ENCODE measurements at places on chromosomes 4 and X.

GRCh38 chr4:106315476-106315967 is 487 bp downstream of the TBCK start:
- DNase-seq = peak; percentile 89

DNA sequence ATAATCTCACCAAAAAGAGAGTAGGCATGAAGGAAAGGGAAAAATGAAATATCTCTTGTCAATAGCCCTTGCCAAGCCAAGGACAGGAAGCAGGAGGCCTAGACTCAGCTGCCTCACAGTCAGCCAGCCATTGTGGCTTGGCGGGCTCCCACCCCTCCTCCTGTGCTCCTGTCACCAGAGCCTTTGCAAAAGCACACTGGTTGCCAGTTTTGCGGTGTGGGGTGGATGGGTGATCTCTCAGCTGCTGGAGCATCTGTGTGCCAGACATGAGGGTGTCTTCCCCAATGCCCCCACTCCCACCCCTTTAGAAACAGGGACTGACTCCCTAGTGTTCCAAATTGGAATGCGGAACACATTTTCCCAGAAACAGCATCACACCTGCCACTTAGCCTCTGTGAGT is 26.1 kb downstream of the ARHGEF6 start:
- no peak for DNase-seq

DNA sequence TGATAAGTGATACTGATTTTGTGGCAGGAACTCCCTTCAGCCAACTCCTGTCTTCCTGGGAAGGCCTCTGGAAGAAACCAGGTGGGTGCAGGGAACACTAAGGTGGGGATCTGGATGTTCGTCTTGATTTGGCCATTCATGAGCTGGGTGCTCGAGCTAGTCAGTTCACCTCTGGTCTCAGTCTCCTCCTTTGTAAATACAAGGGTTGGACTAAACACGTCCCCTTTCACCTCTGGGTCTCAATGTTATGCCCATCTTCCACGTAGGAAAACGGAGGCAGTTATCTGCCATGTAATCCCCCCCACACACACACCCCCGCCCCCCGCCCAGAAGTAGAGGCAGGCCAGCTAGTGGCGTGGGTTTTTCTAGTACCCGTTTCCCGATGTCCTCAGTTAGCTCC is 4.1 kb upstream of the RS1 start:
- no peak for DNase-seq

GRCh38 chr4:39446842-39447573 is 11.7 kb downstream of the RPL9 start:
- DNase-seq = no peak

- DNase-seq = peak; percentile 30
These were observed 128.8 kb downstream of the COMMD8 start for GRCh38 chr4:47334652-47335051.

GRCh38 chrX:109270580-109271484 is 211.1 kb downstream of the GUCY2F start:
- peak; percentile 7 for DNase-seq

DNA sequence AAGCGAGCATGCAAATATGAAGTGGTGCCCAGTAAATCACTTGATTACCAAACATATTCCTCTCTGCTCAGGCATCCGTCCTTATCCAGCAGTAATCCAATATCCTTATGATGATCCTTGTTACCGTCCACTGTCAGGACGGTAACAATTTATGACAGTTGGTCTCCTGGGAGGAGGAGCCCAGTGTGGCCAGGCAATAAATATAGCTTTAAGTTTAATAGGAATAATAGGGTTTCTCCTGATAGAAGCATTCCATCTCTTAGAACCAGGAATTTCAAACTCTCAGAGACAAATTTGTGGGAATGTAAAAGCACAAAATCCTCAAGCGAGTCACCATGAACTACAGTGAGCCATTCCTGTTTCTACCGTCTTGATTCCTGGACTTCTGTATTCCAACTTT is 171.2 kb upstream of the IL15 start:
- no peak for DNase-seq

- DNase-seq = no peak
These were observed 121.3 kb upstream of the PJA1 start for GRCh38 chrX:69286565-69286906.

- DNase-seq = no peak
These were observed at the start of gene BEND4 for GRCh38 chr4:42152507-42153504. BEND4 (minus strand) TSS chr4:42152655; CDS start chr4:42152143, 512 bp downstream.

- DNase-seq = no peak
These were observed 272.2 kb downstream of the DHRSX start for GRCh38 chrX:2228536-2228935.

DNA sequence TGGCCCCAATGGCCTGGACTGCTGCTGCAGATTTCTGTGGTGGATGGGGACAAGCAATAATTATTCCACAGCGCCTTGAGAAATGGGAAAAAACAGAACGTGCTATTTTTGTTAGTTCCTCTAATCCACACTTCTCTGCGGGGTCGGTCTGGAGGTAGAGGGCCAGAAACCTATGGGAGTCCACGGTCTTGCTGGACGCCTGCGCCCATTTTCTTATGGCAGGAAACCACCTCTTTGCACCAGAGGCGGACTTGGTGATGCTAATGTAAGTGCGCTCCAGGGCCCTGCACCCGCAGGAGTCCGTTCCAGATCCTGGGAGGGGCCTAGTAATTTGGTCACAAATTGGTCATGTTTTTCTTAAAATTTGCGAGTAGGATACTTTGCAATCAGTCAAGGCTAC is 25.9 kb upstream of the CLDN24 start:
- no peak for DNase-seq

DNA sequence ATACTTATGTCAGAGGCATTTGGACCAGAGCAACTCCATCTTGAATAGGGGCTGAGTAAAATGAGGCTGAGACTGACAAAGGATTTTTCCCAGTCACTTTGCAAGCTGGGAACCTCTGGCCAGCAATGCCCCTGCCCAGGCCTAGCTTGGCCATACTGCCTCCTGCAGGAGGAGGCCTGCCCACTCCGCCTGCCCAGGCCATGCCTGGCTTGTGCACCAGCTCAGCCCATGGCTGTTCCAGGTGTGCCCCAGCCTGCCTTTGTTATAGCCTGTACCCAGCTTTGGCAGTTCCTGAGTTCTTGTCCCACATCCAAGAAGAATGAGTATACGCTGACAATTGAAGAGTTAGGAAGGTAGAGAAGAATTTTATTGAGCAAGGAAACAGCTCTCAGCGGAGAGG is 176.1 kb downstream of the AASDH start:
- no peak for DNase-seq

- DNase-seq = no peak
These were observed 29.6 kb downstream of the MED14 start for GRCh38 chrX:40705658-40706312.

DNA sequence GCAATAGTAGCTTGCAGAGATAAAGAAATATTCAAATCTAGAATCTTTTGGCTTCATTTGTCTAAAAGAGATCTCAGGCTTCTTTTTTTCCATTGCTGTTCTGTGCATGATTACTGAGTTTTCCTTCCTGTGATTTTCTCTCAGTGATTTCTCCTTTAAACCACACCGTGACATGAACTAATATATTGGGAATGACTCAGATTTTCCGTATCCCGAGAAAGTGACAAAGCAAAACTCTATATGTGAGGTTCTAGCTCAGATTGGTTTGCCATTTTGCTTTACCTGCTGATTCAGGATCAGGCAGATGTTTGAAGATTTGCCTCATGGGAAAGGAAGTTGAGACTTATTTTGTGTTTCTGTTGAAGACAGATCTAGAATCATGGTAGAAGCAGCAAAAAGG is 59.4 kb downstream of the MTHFD2L start:
- peak; percentile 52 for DNase-seq

DNA sequence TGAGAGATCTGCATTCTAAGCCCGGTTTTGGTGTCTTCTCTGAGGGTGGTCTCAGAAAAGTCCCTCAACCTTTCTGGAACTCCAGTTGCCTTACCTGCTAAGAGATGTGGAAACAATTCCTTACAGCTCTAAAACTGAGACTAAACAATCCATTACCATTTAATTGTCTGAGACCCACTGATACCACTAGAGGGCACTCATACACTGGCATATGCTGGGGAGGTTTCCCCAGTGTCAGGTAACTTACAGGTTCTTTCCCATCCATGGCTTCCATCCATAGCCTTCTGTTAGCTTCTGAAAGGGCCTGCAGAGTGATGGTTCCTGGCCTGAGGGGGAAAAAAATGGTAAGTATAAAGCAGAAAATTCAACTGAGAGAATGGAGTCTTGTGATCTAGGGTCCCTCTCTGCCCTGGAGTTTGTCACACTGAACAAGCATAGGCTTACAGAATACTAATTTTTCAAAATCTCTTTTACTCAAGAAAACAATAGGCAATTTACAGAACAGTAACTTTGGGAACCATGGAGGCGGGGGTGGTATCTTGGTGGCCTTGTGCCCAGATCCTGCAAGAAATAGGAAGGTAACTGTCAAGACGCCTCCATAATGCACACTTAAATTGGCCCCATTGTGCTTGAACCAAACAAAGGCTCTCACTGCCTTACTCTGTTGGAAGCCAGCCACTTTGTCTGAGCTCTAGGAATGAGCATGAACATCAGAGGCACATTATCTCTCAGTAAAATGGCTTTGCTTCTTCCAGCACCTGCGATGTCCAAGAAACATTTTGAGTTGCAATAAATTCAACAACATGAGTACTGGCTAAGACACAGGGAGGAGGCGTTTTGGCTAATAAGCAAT is 236.1 kb downstream of the OPHN1 start:
- peak; percentile 55 for DNase-seq

DNA sequence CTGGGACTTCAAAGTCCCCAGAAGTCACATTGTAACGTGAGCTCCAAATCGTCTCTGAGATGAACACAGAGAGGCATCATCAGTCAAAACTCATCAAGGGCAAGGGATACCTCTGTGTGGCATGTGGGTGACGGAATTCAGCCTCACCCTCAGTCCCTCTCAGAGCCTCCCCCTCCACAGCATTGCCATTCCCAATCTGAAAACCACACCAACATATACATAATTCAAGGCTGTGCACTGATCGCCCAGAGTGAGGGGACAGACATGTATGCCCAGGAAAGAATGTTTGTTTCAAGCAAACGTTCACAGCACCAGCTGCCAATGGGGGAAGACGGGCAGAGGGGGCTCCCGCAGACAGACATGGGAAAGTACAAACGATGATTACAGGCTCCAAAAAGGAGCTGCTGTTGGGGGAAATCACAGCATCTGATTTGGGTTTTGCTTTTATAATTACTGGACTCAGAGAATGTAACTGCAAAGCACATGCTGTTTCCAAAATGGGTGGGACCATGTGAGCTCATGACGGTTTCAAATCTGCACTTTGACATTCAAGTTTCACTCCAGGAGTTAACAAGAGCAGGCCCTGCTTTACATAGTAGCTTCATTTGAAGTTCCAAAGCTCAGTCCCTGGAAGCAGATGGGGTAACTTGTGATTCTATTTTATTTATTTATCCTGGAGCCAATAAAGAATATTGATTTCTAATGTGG is 88.3 kb downstream of the CLCN4 start:
- no peak for DNase-seq

GRCh38 chr4:8205749-8206611 is 6.9 kb downstream of the SH3TC1 start:
- no peak for DNase-seq

DNA sequence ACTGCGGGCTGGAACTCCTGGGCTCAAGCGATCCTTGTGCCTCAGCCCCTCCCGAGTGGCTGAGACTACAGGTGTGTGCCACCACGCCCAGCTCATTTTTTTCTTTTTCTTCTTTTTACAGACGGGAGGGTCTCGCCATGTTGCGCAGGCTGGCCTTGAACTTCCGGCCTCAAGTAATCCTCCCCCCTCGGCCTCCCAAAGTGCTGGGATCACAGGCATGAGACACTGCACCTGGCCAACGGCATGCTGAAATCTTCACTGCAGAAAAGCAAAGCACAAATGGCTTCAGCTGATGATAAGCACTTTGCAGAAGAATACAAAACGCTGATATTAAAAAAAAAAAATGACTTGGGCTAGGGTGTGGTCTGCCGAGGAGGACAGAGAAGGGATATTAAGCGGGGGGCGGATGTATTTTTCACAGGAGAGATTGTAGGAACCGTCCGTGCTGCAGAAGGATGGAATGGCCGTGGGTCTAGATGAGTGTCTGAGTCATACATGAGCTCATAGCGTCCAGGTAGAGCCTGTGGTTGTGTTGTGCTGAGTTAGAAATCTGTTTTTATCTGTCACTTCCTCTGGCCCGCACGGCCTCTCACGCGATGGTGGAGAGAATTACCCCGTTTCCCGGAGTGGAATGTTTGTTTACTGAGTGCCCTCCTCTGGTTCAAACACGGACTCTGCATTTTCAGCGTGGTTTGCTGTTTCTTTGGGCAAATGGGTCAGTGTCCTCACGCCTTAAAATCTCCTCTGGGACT is 8.5 kb upstream of the AKAP17A start:
- peak; percentile 59 for DNase-seq

DNA sequence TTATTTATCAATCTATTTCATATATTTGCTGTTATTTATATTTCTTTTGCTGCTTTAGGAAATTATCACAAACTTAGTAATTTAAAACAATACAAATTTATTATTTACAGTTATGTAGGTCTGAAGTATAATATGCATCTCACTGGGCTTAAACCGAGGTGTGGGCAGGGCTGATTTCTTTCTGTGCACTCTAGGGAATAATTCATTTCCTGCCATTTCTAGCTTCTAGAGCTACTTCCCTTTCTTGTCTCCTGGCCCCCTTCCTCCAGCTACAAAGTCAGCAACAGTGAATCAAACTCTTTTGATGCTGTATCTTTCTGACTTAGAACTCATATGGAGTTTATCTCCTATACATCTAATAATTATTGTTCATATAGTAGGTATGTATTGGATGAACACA is 303.5 kb upstream of the ARSJ start:
- DNase-seq = no peak

DNA sequence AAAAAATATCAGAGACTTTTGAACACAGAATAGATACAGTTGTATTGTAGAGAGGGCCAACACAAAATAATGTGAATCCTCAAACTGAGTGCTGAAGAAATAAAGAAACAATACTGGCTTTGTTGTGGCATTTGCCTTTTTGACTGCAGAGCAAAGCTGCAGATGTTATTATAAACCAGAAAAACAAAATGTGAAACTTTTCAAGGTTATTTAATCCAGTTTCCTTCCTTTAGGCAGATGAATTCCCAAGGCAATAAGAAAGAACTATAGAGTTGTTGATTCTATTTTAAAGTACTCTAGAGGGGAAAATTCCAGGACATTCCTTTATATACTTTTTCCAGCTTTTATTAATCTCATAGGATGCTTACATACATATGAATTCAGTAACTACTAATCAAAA is 186.8 kb downstream of the NDST4 start:
- no peak for DNase-seq

- DNase-seq = peak; percentile 83
These were observed 17.6 kb upstream of the NAT8L start for GRCh38 chr4:2041239-2042130.

GRCh38 chr4:174222266-174222872 is 61.1 kb downstream of the FBXO8 start:
- peak; percentile 66 for DNase-seq
